ENCODE measurements at places on chromosomes 5 and 9.

DNA sequence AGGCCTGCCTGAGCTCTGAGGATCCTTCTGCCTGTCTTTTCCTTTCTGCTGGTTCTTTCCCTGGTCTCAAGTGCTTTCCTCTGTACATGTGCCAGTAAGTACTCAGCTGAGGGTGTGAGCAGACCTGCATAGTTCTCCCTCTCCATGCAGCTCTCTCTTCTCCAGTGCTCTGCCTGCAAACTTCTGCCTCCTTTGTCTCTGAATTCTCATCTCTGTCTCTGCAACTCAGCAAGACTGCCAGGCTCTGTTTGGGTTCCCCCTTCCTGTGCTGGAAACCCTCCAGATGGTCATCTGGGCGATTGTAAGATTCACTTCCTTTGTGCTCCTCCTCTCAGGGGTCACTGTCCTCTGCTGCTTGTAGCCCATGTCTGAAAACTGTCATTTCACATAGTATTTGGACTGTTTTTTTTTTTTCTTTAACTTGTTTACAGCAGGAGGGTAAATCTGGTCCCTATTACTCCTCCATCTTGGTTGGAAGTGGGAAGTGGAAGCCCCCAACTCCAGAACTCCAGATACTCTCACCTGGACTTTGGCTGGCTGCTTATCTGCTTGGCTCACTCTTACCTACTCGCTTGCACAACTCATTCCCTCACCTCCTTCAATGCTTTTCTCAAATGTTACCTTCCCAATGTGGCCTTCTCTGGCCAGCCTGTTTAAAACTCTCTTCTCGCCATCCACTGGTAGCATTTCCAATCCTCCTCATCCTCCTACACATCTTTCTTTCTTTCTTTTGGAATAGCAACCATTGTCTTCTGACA is 175.3 kb upstream of the TBC1D2 start:
- no peak for DNase-seq

DNA sequence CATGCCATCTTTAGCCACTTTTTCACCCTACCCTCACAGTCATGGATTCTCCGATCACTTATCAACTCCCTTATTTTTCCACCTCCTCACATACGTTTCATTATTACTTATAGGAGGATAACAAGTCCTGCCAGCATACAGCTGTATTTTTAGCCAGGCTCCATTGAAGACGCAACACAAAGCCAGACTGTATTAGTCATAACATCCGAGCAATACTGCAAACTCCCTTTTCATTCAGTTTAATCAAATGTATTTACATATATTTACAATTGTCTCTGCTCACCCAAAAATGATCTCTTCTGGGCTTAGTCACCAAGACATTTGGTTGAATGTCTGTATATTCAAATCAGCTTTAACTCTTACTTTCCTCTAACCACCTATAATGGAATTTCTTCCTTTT is 126.4 kb upstream of the PRLR start:
- DNase-seq, result no peak

GRCh38 chr9:125280945-125281344 is 19.3 kb downstream of the GAPVD1 start:
- no peak for DNase-seq

- DNase-seq, result no peak
Observed at GRCh38 chr9:107123389-107123788, 159.7 kb upstream of the RAD23B start.

DNA sequence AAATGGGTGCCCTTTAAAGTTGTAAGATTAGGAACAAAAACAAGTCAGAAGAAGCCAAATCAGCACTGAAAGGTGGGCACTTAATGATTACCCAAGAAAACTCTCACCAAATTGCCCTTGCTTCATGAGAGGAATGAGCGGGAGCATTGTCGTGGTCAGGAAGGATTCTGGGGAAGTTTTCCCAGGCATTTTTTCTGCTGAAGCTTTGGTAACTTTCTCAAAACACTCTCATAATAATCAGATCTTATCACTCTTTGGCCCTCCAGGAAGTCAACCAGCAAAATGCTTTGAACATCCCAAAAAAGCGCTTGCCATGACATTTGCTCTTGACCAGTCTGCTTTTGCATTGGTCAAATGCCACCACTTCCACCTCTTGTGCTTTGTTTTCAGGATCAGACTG is 10.4 kb upstream of the PCDHGC3 start:
- no peak for DNase-seq

DNA sequence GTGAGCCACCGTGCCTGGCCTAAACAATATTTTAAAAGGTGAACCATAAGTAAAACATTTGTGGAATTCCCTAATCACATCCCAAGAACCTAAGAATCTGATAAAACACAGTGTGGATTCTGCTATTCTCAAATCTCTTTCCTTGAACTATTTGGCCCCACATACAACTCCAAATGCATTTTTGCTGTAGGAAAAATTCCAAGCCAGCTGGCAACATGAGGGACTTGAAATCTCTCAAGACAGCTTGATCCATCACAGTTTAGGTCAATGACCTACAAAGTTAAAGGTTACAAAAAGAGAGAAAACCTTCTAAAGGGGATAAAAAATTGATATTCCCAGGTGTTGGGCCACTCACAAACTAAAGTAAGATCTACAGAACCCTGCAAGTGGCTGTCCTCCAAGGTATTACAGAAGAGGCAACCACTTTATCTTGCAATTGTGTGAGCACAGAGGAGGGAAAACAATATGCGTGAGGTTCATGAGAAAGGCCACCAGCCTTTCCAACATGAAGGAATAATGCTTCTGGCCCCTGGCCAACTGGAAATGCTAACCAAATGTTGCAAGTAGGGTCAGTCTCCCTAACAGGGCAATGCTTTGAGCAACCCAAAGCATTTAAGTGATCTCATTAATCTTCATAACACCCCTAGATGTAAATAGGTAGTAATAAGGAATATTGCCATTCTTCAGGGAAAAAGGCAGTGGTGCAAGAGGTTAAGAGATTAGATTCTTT is 221.4 kb downstream of the SEMA5A start:
- no peak for DNase-seq

DNA sequence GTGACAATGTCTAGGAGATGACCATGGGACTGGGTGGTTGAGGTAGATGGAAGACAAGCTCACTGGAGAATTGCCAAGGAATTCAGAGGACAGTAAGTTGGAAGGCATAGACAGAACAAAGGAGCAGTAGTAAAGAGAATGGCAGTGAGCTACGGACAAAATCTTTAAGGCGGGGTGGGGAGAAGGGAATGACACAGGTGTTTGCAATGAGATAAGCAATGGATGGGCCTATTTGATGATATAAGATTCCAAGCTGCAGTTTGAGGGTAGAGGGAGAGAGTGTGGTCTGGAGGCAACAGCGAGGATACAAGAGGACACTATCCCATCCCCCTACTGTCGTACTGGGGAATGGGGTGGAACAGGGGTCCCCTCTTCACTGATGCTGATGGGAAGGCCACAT is 14.4 kb downstream of the PTTG1 start:
- DNase-seq, result no peak

GRCh38 chr5:87211676-87212075 is 56.0 kb upstream of the RASA1 start:
- no peak for DNase-seq

DNA sequence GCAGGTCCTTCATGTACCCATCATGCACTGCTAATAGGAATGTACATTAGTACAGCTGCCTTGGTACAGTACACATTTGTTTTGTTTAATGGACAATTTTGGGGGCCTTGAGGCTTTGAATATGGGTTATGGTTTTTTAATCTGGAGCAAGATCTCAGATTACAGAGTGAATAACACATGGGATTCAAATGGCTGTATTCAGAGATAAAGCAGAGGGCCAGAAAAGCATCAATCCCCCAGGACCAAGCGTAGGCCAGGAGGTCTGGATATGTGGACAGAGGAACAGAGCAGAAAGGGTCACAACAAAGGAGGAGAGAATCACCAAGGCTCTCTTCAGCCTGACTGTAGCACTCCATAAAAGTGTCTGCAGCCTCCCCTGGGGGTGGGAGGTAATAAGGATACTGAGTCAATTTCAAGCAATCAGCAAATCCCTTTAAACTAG is 47.7 kb upstream of the STK32A start:
- DNase-seq, result no peak
